ENCODE measurements at places on chromosomes 3 and 15.

- DNase-seq, result no peak
Measured at GRCh38 chr15:84643838-84644237, 10.2 kb downstream of the WDR73 start.

GRCh38 chr3:61666615-61667330, 105.4 kb downstream of the PTPRG start:
- no peak for DNase-seq

DNA sequence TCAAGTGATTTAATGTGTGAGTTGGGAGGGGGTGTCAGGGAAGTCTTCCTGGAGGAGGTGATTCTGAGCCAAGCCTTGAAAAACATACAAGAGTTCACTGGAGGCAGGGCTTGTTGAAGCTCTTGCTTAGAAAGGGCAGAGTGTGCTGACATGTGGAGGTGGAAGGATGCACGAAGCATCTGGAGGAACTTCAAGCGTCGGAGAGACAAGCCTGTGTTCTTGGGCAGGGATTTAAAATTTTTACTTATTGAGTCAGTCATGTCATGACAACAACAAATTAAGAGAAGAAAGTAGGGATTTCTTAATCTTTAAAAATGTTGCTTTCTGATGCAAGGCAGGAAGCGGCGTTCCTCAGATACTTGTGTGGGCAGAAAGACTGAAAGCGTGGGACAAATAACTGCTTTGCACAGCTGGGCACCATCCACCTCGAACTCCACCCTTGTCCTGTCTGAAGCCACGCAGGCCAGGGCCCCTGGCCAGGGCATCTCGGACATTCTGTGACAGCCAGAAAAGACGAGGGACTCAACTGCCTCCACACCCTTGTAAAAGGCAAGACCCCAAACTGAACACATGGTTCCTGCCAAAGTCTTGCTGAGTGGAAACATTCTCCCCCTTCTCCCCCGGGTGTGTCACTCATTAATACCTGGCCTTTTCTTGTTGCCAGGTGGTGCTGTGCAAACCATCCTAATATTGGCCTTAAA, 6.9 kb upstream of the IL16 start:
- no peak for DNase-seq

DNA sequence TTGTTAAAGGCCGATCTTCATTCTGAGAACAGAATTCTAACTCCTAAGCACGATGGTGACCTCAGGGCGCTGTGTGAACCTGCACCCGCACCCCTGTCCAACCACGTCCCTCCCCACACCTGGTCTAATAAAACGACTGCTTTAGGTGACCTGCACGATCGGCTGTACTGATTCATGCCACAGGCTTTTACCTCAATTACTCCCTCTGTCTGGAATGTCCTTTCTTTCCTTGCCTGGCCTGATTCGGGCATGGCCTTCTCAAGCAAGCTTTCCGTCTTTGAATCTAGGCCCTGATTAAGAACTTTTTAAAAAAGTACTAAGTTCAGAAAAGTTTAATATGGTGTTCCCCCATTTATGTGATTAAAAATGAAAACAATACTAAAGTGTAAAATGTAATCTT, 842 bp upstream of the U2SURP start:
- DNase-seq, result no peak

GRCh38 chr3:108406661-108407206, 103.7 kb downstream of the MYH15 start:
- no peak for DNase-seq

DNA sequence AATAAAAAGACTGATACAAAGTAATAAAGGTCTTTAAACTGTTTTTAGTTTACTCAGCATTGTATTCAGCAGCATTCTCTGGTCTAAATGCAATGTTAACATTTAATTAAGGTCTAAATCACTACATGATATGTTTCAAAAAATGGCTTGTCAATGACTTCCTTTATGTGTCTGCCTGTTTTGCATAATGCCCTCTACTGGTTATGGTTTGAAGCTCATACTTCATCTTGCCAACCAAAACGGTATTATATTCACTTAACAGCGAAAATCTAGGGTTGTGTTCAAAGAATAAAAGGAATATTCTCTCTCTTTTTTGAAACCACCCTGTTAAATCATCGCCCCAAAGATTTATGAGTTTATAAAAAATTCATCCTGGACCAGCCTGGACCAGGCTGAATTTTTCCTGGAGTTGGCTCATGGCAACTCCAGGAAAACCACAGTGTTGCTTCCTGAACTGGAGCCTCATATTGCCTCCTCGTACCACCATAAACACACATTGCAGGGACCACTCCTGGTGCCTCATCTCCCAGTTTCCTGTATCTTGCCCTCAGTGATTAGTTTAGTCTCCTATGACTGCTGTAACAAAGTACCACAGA, 6.7 kb upstream of the NCEH1 start:
- DNase-seq, result no peak

GRCh38 chr15:31239409-31239808, 87.2 kb upstream of the KLF13 start:
- DNase-seq, result peak; percentile 28

DNA sequence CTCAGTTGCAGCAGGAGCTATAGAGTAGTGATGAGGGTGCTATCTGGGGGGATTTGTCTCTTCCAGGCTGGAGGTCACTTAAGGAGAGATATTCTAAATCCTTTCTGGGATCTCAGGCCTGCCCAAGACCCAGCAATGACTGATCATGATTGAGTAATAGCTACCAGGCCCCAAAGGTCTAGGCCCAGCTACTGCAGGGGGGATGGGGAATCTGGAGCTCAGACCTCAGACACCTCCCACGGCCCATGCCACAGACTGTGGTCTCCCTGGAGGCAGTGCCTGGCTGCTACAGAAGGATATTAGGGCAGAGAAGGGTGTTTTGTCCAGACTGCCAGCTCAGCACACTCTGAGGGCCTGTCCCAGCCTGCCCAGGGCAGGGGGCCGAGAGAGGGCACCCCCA, 6.9 kb downstream of the SLC38A3 start:
- no peak for DNase-seq

DNA sequence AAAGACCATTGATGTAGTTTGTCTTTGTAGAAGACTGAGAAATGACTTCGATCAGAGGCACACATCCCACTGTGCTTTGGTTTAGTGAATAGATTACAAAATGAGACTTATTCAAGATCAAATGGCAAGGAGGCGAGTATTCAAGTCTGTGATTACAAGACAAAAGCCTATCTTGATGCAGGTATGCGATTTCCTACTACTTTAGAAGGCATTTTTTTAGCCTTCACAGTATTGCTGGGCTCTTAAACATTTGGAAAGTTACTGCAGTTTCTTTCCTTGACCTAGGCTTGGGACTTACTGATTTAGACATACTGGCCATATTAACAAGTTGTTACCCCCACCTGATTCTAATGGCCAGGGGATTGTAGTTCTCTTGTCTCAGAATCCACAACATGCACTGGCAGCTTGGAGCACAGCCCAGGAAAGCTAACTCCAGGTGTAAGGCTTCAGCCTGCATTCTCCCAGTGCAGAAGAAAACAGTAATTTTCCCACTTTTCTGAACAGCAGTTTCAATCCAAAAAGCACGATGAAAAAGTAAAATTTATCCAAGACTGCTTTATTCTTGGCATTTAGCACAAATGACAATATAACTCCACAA, 311.6 kb downstream of the EPHA6 start:
- no peak for DNase-seq

DNA sequence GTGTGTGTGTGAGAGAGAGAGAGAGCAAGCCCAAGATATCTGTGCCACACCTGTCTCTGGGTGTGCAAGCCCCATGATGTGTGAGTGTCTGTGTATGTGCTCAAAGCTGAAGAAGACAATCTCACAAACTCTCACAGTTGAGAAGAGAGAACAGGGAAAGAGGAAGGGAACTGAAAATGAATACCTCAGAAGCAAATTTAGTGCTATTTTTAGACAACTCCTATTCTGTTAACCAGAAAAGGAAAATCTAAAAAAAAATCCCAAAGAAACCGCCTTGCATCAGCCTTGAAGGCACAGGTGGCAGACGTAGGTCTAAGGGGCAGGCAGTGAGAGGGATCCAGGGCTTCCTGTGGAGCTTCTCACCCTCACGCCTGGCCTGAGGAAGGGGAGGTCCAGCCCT, 47.8 kb downstream of the ATP2B2 start:
- DNase-seq, result no peak

- no peak for DNase-seq
Measured at GRCh38 chr3:118900737-118901525, 133.7 kb downstream of the IGSF11 start.

DNA sequence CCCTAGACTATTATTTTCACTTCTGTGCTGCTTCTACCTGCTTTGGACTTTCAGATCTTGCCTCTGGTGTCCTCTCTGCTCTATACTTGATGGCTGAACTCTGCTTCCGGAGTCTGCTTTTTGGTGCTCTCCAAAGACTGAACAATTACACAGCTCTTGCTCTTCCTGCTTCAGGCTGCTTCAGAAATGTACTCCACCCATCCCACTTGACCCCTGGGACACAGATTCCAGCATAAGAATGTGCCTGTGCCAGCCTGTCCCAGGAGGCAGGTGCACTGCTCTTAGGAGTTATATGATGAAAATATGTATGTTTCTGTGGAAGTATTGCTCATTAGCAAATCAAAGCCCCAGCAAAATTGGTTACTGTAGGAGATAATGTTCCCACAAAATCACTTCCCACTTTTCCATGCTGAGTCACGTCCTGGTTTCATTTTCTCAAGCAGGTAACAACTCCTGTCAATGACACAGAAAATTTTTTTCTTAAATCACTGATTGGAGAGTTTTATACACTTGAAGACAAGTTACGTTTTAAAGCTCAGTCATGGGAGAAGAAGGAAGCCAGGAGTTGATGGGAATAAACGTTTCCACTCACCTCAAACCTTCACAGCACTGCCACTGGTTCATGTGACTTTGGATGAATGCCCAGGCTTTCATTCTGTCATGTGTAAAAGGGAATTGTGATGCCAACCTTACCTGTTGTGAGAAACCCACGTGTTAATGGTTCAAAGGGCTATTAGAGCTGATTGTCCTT, 239.4 kb upstream of the ZPLD1 start:
- DNase-seq, result no peak

- DNase-seq, result no peak
Measured at GRCh38 chr3:132445817-132446216, 28.5 kb downstream of the DNAJC13 start.

DNA sequence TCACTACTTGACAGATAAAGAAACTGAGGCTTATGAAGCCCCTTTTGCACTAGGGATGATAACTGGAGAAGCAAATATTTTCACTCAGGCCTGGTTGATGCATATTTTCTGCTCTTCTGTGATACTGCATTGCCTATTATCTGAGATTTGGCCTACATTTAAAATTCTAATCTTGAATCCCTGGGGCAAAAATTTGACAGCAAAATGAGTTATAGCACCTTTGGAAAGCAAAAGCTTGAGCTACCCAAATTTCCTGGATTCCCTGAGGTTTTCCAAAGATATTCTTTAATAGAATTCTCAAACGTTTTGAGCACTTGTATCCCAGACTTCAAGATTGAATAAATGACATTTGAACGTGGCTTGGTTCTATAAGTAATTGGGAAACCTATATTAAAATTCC, 86.1 kb downstream of the NAALADL2 start:
- no peak for DNase-seq

- no peak for DNase-seq
Measured at GRCh38 chr3:141440942-141441341, 45.9 kb upstream of the RASA2 start.

GRCh38 chr3:132981719-132982118, 56.5 kb upstream of the TMEM108 start:
- DNase-seq, result no peak

DNA sequence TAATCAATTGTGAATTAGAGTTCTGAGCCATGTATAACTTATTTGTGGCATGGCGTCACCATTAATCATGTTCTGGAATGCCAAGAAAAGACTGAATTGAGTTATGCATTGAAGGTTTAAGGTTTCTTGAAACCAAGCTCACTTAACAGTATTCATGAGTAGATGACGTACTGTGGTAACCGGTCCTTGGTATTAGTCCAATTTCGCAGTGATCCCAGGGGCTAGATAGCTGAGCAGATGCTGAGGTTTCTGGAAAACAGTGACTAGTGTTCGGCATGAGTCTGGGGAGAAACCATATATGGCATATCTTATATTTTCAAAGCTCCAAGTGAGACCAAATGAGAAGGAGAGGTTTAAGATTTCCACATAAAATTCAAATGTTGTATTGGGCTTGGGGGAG, 218.3 kb upstream of the LYSMD4 start:
- no peak for DNase-seq

GRCh38 chr15:49145651-49146609, 9.5 kb downstream of the COPS2 start:
- DNase-seq, result no peak

DNA sequence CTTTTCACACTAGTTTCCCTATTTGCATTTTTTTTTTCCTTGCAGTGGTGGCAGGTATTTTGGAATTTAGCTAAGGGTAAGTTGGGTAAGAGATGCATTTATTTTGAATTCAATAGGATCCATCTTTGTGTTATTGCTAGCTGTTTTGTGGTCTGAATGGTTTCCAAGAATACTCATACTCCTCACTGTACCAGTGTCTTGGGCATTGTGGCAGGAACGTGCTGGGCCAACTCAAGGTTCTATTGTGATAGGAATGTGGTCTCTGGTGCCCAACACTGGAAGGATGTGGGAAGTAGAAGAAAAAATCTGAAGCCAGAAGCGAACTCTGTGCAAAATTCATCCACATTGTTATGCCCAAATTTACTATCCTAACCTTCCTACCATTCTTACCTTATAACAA, 135.6 kb downstream of the RBMS3 start:
- no peak for DNase-seq

- no peak for DNase-seq
Measured at GRCh38 chr3:172903642-172904320, 153.3 kb downstream of the ECT2 start.

- no peak for DNase-seq
Measured at GRCh38 chr3:72848703-72849081, 447 bp upstream of the SHQ1 start.

DNA sequence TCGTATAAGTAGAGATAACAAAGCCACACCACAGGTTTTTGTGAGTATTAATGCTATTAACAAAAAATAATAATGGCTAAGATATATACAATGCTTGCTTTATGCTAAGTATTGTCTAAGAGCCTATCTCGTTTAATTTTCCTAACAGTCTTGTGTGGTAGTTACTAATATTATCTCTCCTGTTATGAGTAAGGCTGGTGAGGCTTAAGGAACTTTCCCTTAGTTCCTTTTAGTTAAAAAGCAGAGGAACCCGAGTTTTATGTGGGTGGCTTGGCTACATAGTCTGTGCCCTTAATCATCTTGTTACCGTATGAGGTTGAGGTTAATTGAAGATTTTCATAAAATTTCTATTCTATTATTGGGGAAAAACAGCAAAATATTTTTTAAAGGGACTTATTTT, 218.4 kb downstream of the SOX2 start:
- DNase-seq, result no peak

GRCh38 chr3:172980849-172981248, 160.2 kb downstream of the SPATA16 start:
- DNase-seq, result no peak

DNA sequence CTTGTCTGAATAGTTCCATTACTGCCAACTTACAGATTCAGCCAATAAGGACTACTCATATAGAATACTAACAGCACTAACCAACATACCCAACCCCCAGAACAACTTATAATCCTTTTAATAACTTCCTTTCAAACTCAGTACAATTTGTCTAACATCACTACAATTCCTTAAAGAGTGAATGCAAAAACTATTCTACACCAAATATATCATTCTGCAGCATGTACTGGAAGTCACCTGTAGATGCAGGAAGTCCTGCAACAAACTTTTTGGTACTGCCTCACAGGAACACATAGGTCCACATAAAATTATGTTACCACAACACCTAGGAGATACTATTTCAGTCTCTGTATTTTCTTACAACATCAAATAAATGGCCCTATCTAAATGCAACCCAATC, 2.1 kb downstream of the CCNL1 start:
- no peak for DNase-seq
